Fibroblast of the conjunctiva (primary cell): ENCODE measurements at places on chromosomes 1 and 21.

DNA sequence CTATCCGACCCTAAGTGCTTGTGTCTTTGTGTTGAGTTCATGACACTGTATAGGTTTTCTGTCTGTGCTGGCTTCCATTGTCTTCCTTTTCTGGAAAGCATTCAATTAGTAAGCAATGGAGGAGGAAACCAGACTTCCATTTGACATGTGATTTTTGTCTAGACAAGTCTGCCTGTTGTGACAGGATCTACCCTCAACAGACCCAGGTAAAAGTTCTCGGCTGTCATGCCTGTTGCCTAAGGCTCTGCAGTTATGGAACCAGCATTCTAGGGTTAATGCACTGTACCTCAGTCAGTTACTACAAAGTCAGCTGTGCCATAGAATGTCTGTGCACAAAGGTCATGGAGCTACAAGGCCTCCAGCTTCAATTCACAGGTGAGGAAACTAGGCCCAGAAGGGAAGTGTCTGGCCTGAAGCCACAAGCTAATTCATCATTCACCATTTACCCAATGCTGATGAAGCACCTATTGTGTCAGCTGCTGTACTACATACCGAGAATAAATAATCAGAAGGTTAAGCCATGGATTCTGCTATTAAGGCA is 72.3 kb downstream of the PLPP3 start:
- DNase-seq: no peak

DNA sequence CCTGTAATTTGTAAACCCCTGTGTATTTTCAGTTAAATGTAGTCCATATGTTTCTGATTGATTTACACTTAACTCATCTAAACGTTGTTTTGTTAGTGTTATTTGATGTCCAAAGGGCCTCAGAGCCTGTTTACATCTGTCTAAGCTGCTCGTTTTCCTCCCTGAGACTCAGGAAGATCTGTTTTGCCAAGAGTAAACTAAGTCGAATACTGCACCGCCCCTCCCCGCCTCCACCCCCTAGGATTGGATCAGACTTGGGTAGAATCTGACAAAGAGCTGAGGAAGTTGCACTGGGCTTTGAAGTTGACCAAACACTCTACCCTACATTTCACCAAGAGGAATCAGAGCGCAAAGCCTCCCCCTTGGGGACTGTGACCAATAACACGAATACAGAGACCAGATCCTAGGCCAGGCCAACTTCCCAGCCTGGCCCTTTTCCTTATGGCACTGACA is 206.9 kb upstream of the LMO4 start:
- no peak for DNase-seq

DNA sequence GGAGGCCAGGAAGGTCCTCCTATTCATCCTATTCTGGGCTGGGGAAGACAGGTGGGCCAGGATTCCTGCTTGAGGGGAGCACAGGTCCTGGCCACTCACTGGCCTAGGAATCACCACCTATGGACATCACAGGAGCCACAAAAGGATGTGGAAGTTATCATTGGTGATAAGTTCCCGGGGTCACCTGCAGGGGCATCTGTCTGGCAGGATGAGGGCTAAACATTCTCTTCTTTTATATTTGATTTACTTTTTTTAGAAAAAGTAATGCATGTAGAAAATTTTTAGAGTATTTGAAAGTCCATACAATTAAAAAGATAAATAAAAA is 33.2 kb upstream of the KIAA0040 start:
- no peak for DNase-seq

GRCh38 chr1:19468397-19468956 is 16.9 kb downstream of the CAPZB start:
- no peak for DNase-seq

DNA sequence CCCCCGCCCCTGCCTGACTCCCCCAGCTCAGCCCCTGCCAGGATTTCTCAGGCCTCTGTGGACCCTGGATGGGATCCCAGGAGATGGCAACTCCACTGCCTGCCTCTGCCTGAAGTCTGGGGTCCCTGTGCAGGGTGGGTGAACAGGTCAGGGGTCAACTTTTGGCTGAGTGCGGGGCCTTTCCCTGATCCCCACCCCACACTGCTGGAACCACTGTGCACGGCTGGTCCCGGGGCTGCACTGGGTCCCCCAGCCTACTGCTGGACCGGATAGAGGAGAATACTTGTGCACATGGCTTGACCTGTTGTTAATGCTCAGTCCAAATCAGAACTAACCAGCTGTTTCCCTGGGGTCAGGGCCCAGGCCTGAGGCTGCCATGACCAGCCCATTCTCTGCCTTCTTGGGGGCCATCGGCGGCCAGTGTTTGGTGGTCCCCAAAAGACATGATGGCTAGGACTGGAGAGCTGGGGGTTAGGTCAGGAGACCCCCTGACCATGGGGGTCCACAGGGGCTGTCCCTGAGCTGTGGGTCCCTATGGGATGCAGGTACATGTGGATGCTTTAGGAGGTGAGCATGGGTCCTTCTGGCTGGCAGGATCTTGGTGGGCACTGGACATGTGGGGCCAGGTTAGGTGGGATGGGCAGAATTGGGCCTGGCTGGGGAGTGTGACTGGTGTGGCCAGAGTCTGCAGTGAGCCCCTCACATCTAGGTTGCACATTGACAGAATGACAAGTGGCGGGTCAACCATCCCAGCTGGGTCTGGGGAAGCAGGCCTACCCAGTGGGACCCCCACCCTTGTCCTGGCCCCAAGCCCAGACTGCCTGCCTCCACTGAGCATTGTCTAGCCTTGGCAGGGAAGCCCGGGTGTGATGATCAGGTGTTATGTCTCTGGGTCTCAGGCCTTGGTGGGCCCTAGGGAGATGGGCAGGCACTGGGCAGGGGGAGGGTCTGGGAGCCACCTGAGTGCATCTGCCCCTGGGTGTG is 19.0 kb upstream of the ZNF678 start:
- no peak for DNase-seq

- no peak for DNase-seq
Observed at GRCh38 chr1:48066936-48067335, 69.8 kb upstream of the TRABD2B start.

- no peak for DNase-seq
Observed at GRCh38 chr1:44296086-44296485, 59.0 kb downstream of the ERI3 start.

- no peak for DNase-seq
Observed at GRCh38 chr1:16318555-16318954, 33.7 kb downstream of the FBXO42 start.

GRCh38 chr1:91730801-91731732 is 154.9 kb downstream of the TGFBR3 start:
- no peak for DNase-seq

DNA sequence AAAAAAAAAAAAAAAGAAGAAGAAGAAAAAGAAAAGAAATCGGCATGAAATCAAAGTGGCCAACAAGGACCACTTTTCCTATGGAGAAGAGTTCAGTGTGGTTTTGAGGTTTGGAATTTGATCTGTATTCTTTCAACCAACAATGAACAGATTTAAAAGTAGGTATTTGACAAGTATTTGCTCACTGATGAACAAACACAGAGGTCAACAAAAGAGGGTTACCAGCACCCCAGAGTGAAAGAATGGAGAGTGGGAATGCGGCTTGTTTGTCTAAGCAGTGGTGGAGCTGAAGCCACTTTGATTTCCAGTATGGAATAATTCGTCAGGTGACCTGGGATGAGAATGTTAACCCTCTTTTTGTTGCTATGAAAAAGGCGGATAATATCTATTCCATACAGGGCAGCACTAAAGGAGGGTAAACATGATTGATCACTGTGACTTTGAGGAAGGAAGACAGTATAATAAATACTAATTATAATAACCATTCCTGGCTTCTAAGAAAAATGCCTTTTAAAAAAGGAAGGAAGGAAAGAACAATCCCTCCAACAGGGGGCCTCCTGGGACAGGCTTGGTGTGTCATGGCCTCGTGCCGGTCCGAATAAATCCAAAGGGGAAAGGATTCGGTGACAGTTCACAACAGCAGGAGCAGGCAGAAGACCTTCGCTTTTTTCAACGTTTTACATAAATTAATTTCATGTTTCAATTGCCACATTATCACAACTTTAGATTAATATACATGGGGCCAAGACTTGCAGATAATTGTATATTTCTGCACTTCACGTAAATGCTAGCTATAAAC is 37.2 kb upstream of the SIM2 start:
- DNase-seq: no peak

DNA sequence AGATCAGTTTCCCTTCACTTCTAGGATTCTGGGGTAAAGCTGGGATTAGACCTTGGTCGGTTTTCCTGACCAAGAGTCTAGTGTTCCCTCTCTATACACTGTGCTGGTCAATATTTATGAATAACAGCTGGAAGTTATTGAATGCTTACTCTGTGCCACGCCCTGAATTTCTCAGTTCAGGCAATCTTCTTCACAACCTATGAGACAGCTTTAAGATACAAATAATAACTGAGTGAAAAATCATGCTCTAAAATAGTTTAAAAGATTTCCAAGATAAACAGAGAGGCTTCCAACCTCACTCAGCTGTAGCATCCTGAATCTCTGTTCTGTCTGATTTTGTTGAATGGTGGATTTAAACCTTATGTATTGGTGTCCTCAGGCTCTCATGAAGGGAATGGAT is 72.2 kb downstream of the GNG12 start:
- no peak for DNase-seq

DNA sequence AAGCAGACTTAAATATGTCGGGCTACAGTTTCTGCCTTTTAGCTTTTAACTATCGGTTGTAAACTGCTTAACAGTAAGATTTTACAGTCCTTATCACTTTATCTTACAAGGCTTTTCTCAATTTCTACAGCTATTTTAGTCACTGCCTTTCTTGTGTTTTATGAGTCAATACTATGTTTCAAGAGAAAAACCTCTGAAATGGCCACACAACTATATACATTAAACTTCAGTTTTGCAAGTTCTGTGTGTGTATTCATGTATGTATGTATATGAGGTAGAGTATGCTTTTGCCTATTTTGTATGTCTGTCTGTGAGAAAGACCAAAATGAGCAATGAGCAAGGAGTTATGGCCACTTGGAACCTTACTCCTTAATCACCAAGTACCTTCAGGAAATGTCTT is 169.8 kb downstream of the SYT2 start:
- no peak for DNase-seq

- DNase-seq: no peak
Observed at GRCh38 chr1:71956613-71957285, 325.6 kb downstream of the NEGR1 start.

- DNase-seq: peak; percentile 69
Observed at GRCh38 chr1:155206891-155207805, 549 bp downstream of the THBS3 start.
